ENCODE measurements at places on chromosomes 16 and 17. TPM values are rescaled to one million over a fixed set of nuclear protein-coding genes. Genes with fewer than 3 reads are reported as not detected.

CRISPLD2 gene
- 83.0 TPM for total RNA-seq

HEATR9 gene
- total RNA-seq = not detected

DPEP3 gene
- not detected for total RNA-seq

OR3A3 gene
- total RNA-seq = not detected

PIK3R5 gene
- 0.25 TPM for total RNA-seq

MPV17L gene
- 3.1 TPM for total RNA-seq

DNA sequence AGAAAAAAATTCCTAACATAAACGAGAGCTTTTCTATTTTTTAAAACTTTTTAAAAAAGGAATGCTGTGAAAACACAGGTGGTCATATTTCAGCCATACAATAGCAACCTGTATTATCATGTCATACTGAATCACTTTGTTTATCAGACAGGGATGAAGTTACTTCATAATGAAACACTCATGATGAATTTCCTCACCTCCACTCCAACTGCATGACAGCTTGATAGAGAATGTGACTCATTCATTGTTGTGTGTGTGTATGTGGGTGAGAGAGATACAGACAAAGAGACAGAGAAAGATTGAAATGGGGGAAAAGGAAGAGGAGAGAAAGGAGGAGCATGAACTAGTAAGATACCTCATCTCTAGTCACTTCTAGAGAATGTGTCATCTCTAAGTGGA, 109.0 kb downstream of the SYCE1L start:
- DNase-seq = no peak

GRCh38 chr16:31099860-31100638, 5.5 kb upstream of the VKORC1 start:
- DNase-seq = no peak

DNA sequence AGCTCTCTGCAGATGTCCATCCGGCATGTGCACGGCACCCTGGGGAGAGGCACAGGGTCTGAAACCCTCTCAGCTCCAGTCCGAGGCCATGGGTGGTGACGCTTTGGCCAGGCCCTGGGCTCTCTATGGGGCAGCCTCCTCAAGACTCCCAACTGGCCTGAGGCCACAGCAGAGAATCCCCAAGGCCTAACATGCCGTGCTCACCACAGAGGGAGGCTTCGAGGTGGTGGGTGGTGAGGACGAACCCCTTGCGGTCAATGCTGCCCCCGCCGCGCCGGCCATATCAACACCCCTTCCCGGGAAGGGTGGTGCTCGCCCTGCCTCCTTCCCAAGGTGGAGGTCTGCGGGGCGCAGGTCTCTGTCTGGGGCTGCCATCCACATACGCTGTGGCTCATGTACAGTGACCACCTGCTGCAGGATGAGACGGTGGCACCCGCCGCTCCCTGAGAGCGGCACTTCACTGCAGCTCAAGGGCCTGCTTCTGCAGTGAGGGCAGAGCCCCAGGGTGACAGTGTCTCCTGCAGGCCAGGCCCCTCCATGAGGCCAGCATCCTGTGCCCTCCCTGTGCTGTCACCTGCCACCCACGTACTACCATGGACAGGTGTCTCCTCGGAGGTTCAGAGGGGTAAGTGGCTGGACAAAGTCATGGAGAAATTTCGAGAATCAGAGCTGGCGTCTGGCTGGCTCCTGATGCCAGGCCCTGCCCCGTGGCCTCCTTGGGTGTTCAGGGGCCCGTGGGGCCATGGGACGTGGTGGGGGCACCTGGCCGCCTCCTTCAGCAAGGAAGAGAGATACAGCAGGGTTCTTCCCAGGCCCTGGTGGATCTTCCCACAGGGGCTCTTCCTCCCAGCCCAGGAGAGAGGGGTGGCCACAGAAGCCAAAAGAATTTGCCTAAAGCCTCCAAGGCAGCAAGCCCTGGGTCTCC, 54.6 kb upstream of the ACSF3 start:
- no peak for DNase-seq

GRCh38 chr16:86604436-86605193, 26.3 kb downstream of the FOXL1 start:
- no peak for DNase-seq

DNA sequence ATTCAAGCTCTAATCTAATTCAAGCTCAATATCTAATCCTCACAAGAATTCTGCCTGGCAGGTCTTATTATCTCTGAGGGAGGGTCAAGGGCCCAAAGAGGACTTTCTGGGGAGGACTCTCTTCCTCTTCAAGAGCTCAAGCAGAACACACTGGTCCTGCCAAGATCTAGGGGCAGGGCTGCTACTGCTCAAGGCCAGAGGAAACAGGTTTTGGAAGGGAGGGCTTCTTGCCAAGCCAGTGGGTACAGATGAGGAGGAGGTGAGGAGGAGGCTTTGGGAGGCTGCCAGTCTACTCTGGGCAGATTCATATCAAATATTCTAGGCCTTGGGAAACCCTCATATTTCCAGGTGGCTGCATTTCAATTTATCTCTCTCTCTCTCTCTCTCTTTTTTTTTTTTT, 51.8 kb upstream of the IL34 start:
- DNase-seq = no peak

DNA sequence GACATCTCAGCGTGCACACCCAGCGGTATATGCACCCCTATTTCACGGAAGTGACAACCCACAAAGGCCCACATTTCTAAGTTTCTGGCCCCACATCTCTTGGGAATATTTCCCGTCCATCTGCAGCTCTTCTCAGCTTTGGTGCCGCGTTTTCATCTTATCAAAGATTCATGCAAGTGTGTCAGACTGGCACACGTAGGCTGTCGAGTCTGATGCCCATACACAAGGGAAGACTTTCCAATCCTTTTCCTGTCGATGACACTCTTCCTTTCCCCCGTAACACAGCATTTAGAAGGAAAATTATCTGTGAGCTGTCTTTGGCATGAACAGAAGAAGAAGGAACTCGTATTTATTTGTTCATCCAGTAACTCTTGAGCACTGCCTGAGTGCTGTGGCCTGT, 83.0 kb downstream of the SHISA6 start:
- DNase-seq = no peak

- no peak for DNase-seq
Observed at GRCh38 chr16:51237207-51237606, 86.1 kb upstream of the SALL1 start.

DNA sequence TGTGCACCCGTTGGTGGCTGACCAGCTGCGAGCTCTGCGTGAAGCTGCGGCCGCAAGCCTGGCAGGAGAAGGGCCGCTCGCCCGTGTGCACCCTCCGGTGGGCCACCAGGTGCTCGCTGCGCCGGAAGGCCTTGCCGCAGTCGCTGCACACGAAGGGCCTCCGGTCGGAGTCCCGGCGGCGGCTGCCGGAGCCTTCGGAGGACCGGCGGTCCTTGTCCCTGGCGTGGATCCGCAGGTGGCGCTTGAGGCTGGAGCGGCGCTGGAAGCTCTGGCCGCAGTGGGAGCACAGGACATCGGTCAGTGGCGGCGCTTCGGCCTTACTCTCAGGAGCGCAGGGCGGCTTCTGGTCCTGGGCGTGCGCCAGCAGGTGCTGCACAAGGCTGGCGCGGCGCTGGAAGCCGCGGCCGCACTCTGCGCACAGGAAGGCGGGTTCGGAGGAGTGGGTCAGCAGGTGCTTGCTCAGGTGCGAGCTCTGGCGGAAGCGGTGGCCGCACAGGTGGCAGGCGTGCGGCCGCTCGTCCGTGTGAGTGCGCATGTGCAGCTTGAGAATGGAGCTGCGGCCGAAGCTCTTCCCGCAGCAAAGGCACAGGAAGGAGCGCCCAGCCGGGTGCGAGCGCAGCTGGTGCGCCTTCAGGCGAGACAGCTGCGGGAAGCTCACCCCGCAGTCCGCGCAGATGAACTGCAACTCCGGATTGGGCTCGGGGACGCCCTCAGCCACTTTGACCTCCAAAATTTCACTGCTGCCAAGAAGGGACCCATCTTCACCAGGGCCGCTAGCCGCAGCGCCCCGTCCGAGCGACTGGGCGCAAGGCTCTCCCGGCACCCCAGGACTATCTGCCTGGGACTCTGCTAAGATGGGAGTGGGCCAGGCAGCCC, 9.1 kb downstream of the ZSCAN10 start:
- DNase-seq = no peak

DNA sequence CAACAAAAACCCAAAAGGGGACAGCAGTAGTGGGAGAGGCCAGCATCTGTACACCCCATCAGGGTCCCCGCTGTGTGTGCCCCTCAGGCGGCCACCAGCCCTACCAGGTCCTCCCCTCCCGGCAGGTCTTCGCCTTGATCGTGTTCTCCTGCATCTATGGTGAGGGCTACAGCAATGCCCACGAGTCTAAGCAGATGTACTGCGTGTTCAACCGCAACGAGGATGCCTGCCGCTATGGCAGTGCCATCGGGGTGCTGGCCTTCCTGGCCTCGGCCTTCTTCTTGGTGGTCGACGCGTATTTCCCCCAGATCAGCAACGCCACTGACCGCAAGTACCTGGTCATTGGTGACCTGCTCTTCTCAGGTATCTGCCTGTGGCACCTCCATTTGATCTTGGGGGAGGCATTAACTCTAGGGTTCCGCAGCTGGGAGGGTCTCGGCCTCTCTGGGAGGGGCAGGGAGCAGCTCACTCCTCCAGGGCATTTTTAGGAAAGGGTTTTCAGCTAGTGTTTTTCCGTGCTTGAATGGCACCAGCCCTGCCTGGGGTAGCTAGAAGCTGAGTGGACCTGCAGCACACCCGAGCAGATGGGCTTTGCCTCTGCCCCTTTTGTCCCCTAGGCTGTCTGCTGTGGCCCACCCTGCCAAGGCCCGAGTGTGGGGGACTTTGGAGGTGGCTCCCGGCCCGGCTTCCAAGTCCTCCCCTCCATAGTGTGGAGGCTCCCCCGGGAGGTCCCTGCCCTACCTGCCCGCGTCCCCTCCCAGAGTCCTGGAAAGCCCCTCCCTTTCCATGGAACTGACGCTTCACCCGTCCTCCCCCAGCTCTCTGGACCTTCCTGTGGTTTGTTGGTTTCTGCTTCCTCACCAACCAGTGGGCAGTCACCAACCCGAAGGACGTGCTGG, 2.6 kb downstream of the SYNGR2 start:
- DNase-seq = no peak

Measured in mesothelial cell of epicardium (in vitro differentiated cells).